HAP-1 (cell line): ENCODE measurements at places on chromosomes 3 and 15.

GRCh38 chr3:119500901-119501300, 2.6 kb downstream of the TIMMDC1 start:
- no peak for DNase-seq

DNA sequence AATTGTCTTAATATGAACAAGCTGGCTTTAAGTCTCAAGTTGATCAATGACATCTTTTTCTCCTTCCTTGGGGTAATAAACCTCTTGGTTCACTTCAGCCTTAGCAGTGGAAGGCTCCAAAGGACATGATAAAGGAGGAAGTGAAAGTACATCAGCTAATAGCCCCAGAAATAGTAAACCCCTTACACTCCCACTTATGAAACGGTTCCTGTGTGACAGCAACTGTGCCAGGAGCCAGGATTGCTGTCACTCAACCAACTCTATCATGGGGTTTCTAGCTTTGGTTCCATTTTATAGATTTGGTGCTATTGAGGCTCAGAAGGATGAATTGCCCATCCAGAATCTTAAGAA, 216.7 kb downstream of the ABHD5 start:
- no peak for DNase-seq

GRCh38 chr3:44927371-44927770, 48.6 kb downstream of the ZDHHC3 start:
- no peak for DNase-seq

- DNase-seq: no peak
Measured at GRCh38 chr3:97636465-97636864, 128.1 kb upstream of the ARL6 start.

- no peak for DNase-seq
Measured at GRCh38 chr3:135908737-135909136, 56.8 kb upstream of the PPP2R3A start.

DNA sequence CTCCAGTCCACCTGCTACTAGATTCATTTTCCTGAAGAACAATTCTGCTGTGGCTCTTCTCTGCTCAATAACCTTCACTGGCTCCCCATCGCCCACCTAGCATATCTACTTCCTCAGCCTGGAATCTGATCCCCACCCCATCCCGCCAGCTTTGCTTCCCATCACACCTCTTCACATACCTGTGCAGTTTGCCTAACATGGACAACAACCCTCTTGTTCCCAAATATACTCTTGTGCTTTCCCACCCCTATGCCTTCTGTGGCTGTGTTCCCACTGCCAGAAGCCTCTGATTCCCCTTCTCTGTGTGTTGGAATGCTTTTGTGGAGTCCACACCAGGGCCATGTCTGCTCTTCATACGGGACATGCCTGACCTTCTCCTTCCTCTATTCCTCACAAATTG, 29.5 kb downstream of the CMTM7 start:
- no peak for DNase-seq

DNA sequence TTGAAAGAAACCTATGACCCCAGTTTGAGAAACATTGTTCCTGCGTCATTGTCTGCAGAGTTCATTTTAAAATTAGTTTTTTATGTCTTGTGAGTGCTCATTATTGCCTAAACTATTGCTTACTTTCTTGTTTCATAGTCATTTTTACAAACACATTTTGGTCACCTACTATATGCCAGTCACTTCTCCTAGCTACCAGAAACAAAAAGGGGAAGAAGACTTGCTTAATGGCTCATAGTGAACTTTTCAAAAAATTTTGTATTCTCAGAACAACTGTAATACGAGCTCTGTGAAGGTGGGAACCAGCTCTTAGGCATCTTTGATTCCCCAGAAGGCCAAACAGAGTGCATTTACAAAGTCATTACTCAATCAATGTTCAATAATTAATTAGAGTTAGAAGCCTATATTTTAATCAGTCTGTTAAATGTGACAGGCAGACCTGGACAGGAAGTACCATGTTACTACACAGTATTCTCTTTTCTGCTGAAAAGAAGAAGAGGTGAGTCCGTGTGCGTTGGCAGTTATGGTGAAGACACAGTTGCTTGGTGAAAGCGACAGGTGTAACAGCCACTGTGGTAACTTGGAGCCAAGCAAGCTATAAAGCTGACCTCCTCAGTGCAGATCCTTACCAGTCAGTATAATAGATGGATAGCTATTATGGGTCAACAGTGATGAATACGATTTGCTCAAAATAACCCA, 46.6 kb downstream of the DPPA2 start:
- DNase-seq: no peak

- DNase-seq: no peak
Measured at GRCh38 chr15:39976291-39977274, 42.7 kb downstream of the EIF2AK4 start.

DNA sequence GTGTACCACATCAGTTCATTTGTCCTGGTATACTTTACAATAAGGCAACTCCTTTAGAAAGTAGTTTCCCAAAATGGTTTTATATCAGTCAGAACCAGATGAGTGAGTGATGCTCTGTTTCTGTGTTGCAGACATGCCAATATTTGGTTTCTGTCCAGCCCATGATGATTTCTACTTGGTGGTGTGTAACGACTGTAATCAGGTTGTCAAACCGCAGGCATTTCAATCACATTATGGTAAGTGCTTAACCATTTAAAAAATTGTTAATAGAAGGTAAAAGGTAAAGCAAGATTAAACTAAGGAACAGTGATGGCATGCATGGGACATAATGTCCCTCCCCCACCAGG, 40.0 kb upstream of the SCAANT1 start:
- no peak for DNase-seq

GRCh38 chr3:187211532-187212195, 14.4 kb downstream of the RTP1 start:
- DNase-seq: no peak

DNA sequence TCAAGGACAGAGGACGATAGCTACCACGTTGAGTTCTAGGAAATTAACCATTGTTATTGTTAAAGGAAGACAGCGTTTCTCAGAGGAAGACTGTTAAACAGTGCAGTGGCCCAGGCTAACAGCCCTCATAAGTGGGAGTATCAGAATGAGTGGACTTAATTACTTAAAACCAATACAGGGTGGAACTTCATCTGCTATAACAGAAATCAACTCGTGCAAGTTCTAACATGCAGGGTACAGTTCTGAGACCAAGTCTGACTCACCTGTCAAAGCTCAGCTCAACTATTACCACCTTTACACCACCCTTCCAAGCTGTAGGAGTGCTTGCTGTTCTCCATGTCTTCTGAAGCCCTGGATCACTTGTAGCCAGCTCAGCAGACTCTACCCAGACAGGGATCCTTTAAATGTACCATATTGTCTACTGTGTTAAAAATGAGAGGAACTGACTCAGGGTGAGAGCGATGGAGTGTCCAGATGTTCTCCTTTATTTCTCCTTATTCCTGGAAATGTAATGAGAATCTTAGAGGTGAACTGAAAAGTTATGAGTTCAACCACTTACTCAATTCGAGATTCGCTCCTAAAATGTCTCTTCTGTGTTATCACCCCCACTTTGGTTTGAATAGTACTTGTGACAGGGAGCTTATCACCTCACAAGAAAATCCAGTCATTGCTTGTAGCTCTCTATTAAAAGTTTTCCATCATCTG, 26.5 kb downstream of the CD86 start:
- DNase-seq: no peak

- no peak for DNase-seq
Measured at GRCh38 chr3:77256584-77257503, 216.9 kb downstream of the ROBO2 start.

- no peak for DNase-seq
Measured at GRCh38 chr15:48569591-48570302, 75.8 kb downstream of the FBN1 start.

GRCh38 chr3:52420388-52420787, 24.5 kb downstream of the SEMA3G start:
- DNase-seq: no peak

DNA sequence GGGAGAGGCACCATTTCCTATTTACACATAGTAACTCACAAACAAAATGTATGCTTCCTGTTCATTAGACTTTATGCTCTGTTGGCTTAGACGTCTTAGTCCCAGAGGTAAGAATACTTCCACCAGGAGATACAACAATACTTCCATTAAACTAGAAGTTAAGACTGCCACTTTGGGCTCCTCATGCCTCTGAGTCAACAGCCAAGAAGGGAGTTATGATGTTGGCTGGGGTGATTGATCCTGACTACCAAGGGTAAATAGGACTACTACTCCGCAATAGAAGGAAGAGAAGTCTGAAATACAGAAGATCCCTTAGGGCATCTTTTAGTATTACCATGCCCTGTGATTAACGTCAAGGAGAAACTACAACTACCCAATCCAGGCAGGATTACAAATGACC, 43.5 kb upstream of the ABI3BP start:
- DNase-seq: no peak

DNA sequence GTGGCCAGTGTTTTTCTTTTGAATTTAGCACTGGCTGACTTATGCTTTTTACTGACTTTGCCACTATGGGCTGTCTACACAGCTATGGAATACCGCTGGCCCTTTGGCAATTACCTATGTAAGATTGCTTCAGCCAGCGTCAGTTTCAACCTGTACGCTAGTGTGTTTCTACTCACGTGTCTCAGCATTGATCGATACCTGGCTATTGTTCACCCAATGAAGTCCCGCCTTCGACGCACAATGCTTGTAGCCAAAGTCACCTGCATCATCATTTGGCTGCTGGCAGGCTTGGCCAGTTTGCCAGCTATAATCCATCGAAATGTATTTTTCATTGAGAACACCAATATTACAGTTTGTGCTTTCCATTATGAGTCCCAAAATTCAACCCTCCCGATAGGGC, 43.5 kb downstream of the AGTR1 start:
- DNase-seq: no peak

- no peak for DNase-seq
Measured at GRCh38 chr3:104746056-104746455, 620.7 kb upstream of the ALCAM start.

GRCh38 chr3:106826791-106827311, 550.4 kb upstream of the CCDC54 start:
- no peak for DNase-seq

- no peak for DNase-seq
Measured at GRCh38 chr3:147960786-147961185, 551.6 kb downstream of the ZIC1 start.

DNA sequence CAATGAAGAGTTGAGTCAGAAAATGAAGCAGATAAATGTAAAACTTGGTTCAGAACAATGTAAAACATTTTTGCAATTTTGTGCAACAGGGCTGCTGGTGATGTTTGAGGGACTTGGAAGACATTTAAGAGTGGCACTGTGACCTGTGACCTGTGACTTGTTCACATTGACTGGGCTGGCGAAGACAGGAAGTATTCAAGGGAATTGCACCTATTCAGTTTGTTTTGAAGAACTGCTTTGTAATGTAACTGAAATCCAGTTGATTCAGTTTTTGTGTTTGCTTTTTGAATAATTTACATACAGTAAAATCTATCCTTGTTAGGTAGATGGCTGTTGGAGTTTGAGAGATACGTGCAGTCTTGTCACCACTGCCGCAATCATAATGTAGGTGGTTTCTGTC, 35.4 kb downstream of the MCTP2 start:
- DNase-seq: no peak

- DNase-seq: no peak
Measured at GRCh38 chr3:173652093-173652492, 254.5 kb downstream of the NLGN1 start.

DNA sequence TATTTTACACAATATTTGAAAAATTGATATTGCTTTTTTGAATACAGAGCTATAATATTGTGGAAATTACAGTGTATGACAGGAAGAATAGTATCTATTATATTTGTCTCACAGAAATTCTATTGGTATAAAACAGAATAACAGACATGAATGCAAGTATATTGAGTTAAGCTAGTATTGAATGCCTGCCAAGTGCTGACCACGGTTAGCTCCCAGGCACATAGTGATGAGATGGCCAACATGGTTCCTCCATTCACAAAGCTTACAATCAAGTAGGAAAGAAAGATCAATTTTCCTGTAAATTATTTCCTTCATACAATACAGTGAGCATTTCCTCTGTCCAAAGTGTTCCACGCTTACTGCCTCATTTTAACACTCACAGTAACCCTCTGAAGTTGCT, 67.6 kb downstream of the TP63 start:
- DNase-seq: no peak

GRCh38 chr15:77369168-77369567, 50.7 kb downstream of the PEAK1 start:
- DNase-seq: no peak

DNA sequence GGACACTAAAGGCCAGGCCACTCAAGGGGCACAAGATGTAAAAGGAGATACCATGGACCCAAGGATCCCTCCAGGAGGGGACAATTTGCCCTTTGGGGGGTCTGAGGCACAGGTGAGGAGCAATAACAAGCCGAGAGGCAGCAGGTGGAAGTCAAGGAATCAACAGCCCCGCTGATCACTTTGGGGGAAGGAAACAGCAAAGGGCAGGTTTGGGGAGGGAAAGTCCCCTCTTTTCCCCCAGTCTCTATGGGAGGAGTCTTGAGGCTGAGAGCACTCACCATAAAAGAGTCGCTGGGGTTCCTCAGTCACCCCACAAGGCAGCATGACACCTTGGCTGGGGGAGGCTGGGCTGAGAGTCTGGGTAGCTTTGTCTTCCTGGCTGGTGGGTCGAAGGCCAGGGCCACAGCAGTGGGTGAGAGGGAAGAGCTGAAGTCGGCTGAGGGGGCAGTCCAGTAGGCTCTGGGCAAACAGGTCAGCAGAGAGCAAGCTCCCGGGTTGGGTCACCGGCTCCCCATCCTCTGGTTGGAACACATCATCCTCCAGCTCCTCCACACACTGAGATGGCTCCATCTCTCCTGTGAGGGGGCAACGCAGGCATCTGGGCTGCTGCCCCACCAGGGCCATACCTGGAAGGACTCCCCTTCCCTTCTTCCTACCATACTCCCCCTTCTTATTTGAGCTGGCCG, 3.0 kb downstream of the BMF start:
- DNase-seq: no peak

- DNase-seq: no peak
Measured at GRCh38 chr3:8954938-8955763, 8.1 kb downstream of the RAD18 start.

DNA sequence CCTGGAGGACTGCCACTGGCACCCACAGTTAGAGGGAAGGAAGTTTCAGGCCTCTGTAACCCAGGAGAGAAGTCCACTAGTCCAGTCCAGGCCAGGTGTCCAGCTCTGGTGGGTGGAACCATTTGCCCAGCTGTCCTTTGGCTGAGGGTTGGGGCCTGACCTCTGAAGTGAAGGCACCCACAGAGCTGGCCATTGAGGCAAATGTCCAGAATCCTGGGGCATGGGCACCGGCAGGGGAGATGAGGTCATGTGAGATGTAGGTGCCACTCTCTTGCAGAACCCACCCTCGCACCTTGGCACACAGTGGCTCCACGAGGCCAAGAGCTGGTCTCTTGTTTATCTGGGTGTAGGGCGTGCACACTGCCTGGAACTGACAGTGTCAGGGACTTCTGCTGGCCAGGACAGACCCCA, 162.8 kb downstream of the SMAD6 start:
- DNase-seq: no peak
